ENCODE measurements at places on chromosomes 2 and 18. TPM values are rescaled to one million over a fixed set of nuclear protein-coding genes. Genes with fewer than 3 reads are reported as not detected.

The C2orf80 gene
- total RNA-seq, result not detected

The CPO gene
- total RNA-seq, result 0.41 TPM

The CTNNA2 gene
- total RNA-seq, result not detected

The OTOS gene
- total RNA-seq, result 4.6 TPM

The LRRC30 gene
- total RNA-seq, result not detected

The TDRD15 gene
- total RNA-seq, result 0.06 TPM

The REG1B gene
- total RNA-seq, result 11.0 TPM

The IL1R1 gene
- total RNA-seq, result 95.9 TPM

The ANKRD44 gene
- total RNA-seq, result 39.2 TPM

The COL3A1 gene
- 138 TPM for total RNA-seq

The CABLES1 gene
- total RNA-seq, result 40.5 TPM

DNA sequence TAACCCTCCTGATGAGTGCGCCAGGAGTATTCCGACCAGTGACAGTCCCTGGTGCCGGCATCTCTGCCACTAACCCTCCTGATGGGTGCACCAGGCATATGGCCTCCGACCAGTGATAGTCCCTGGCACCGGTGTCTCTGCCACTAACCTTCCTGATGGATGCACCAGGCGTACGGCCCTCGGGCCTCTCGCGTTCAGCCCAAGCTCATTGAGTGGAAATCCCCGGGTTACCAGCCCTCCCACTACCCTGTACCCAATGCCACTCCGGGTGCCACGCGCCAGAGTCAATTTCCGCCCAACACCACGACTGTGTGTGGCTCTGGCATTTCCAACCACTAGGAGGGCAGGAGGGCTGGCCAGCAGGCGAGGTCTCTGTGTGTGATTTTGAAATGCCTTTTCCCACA, 11.7 kb upstream of the GPC1 start:
- DNase-seq, result no peak

DNA sequence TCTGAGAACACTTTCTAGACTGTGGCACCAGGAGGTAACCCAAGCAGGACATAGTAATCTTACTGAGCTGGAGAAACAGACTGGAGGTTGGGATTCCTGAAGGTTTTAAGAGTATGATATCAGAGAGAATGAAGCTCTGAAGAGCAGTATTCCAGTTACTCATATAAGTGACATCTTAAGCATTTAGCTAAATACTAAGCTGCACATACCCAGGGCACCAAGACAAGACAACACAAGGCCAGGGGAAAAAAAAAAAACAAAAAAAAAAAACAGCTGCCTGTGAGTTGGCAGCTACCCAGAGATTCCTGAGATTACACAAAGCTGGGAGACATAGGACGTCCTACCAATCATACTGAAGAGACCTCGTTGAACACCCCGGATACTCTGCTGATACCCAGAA, 175.8 kb downstream of the SRBD1 start:
- DNase-seq, result no peak

GRCh38 chr2:136029149-136029548, 43.7 kb upstream of the DARS1 start:
- DNase-seq, result no peak

- no peak for DNase-seq
Observed at GRCh38 chr2:174612970-174613369, 15.4 kb upstream of the WIPF1 start.

GRCh38 chr2:50963734-50964133, 68.2 kb downstream of the NRXN1 start:
- no peak for DNase-seq

- no peak for DNase-seq
Observed at GRCh38 chr2:166134252-166135151, 6.7 kb upstream of the SCN1A start.

- no peak for DNase-seq
Observed at GRCh38 chr2:105395691-105396090, 3.2 kb downstream of the FHL2 start.

DNA sequence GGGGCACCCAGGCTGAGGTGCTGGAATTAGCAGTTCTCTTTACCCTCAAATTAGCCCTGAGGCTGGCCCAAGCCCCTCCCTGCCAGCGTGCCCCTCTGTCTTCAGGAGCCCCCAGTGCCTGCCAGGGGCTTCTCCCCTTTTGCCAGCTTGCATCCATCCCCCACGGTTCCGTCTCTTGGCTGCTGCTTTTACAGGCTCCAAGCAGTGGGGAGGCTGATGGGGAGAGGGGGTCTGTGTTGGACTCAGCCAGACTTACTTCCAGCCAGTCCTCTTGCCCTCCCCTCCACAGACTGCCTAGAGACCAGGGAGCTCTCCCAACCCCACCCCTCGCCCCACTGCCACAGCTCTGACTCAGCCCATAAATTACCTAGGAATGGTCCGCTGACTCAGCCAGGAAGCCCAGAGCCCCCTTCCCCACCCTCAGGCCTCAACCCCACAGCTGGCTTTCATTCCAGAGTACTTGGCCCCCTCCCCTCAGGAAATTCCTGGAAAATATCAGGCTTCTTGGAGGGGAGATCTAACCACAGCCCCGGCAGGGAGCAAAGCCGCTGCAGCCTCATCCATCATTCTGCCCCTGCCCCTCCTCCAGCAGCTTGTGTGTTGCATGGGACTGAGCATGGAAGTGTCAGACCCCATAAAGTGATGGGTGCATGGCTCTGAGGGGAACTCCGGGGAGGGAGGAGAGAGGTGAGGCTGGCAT, 184.6 kb downstream of the ZFP36L2 start:
- peak; percentile 98 for DNase-seq

- DNase-seq, result no peak
Observed at GRCh38 chr18:58443671-58444070, 185.2 kb downstream of the ALPK2 start.

DNA sequence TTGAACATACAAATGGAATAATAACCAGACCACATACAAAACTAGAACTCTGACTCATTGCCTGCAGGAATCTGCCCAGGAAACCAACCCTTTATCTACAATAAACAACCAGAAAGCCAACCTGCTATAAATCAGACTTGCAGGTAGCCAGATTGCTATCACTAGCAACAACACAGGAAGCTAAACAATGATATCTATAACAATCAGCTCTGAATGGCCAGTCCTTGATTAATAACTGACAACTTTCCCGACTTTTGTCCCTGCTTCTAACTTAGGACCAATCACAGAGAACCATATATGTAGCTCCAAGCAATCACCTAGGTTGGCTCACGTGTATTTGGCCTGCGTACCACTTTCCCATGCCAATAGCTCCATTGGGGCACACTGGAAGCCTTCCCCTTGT, 470.8 kb downstream of the RIT2 start:
- no peak for DNase-seq

GRCh38 chr2:226215902-226216503, 583.6 kb downstream of the IRS1 start:
- no peak for DNase-seq

- no peak for DNase-seq
Observed at GRCh38 chr2:109392816-109393661, 220.7 kb downstream of the SEPTIN10 start.

DNA sequence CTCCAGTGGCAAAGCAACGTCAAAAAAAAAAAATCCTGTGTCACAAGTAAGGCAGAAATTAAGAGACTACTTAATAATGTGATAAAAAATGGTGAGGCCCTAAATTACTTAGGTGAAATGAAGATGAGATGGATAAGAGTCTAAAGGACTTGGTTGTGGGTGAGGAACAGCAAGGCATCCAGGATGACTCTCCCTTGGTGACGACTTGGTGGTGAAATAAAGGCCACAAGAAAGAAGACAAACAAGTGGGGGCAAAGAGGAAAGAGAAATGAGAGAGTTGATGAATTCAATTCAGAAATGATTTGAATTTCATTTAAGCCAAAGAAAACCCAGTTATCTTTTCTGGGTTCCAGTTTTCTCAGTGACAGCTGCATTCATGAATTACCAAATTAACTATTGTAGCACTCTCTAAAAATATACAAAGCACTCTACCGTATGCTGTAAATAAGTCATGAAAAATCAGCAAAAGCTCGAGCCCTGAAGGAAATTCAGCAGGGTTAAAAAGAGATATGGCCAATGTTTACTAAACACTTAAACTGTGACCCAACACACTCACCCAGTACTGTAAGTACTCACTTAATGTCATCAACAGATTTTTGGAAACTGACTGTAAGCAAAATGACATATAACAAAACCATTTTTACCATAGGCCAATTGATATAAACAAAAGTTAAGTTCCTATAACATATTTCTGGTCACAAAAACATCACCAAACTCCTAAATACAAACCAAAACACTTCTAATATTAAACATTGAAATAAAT, 1.4 kb downstream of the METTL8 start:
- DNase-seq, result no peak

DNA sequence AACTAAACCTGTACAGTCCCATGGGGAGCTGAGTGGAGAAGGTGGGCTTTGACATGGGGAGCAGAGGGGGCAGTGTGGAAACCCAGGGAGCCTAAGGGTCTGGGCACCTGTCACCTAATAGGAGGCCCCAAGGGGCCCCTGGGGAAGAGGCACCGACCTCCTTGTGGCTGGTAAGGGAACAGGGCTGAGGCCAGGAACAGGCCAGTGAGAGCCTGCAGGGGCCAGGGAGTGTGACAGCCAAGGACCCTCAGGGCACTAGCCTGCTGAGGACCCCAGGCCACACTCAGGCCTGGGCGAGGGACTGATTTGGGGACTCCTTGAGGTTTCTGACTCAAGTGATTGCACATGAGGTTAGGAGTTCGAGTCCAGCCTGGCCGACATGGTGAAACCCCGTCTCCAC, 24.5 kb upstream of the ALPP start:
- DNase-seq, result no peak

DNA sequence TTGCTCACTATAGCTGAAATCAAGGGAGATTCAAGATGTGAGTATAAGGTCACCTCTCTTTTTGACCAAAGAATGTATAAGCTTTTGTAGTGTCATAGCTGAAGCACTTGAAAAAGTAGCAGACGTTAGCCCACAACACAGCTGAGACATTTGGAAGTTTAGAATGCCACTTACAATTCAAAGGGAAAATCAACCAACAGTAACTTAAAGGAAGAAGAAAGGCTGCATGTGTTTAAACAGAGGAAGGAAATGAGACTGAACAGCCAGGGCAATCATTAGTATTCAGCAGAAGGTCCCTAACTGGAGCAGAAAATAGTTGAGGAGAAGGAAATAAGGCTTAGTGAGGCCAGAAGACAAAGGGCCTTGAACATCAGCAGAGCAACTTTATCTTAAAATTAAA, 23.5 kb upstream of the SCG2 start:
- DNase-seq, result no peak

DNA sequence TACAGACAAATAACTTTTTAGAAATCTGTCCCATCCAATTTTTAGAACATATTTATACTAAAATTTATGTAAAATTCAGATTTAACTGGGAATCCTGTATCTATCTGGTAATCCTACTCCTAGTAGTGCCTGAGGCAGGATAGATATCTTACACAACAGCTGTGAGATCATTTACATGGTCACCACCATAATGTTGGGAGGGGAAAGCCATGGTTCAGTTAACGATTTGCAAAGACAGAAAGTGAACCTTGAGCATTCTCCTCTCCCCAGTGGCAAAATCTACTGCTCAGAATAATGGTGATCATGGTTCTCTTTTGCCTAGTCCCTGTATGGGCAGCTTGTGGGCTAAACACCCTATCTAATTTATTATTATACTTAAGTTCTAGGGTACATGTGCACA, 7.7 kb upstream of the TMEM247 start:
- DNase-seq, result no peak

DNA sequence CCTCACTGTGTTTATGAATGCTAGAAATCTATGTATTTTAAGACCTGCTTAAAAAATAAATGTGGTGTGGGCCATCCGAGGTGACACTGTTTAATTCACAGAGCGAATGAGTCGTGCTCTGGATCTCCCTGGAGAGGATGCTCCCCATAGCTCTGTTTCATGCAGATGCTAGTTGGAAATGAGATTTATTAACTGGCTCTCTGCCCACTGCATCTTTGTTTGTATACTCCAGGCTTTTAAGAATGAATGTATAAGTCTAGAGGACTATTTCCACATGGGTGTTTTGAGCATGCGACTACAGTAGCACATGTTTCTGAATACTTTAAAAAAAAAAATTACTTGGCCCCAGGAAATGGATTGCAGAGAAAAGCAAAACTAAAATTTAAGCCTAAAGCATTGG, 3.9 kb downstream of the MAPRE2 start:
- no peak for DNase-seq

- DNase-seq, result no peak
Observed at GRCh38 chr2:7084601-7085000, 167.4 kb downstream of the RNF144A start.

GRCh38 chr2:162607915-162608314, 230.7 kb downstream of the KCNH7 start:
- no peak for DNase-seq

DNA sequence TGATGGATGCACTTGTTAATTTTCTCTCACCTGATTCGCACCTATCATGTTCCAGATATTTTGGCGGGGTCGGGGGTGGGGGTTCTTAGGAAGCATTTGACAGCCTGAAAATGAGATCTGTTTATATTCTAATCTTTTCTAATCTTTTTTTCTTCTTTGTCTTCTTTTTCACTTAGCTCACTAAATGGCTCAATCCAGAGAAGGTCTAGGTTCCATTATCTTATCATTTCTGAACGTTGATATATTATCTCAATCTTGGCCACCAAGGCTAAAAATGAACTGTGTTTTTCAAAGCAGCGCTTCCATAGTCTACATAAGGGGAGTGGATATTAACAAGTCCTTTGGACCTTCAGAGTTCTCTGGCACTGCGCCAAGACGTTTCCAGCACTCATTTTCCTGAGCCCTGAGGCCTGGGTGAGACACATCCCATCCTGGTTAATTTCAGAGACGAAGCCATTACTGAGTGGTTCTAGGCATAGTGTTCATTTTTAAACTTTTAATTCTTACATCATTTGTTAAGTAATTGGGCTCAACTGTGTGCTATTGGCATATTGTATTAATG, 229.0 kb downstream of the SOX11 start:
- DNase-seq, result no peak

DNA sequence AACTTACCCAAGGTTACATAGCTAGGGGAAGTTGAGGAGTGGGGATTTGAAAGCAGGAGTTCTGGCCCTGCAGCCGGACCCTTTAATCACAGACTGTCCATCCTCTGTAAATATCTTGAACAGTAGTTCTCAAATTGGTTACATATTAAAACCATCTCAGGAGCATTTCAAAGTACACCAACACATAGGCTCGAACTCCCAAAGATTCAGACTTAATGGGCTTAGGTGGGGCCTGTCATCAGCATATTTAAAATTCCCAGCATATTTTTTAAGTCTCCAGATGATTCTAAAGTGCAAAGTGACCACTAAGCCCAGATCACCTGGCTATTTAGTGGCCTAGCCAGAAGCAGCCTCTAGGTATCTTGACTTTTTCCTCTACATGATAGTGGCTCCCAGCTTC, 192.2 kb downstream of the ZNF385B start:
- no peak for DNase-seq

GRCh38 chr2:239065962-239066361, 218.1 kb downstream of the TWIST2 start:
- DNase-seq, result no peak

DNA sequence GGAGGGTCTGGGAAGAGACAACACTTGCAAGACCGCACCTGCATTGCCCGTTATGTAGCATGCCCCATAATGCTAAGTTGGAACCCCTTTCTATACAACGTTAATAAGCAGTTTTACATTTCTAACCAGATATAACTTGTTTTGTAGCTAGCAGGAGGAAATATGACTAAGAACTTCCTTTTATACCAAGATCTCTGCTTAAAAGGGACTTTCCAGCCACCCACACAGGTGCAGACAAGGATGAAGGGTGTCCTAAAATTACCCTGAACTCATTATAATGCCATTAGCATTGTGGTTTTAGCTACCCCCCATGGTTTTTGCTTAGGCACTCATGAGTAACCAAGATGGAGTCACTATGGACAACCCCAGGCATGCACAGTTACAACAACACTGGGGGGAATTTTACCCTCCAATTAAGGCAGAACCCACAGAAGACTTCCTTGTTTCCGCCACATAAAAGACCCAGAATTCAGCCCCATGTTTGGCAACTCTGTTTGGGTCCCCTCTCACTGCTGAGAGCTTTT, 362.8 kb downstream of the CBLN2 start:
- no peak for DNase-seq

All from kidney (tissue), 22 donors.